ENCODE measurements at places on chromosomes 6 and 20.
A peak's percentile ranks its signal among the peaks of the same experiment; 100 is the strongest.

GRCh38 chr6:127162836-127163235, 44.4 kb downstream of the RSPO3 start:
- DNase-seq = no peak

GRCh38 chr6:105014448-105014847, 57.5 kb downstream of the LIN28B start:
- DNase-seq = no peak

DNA sequence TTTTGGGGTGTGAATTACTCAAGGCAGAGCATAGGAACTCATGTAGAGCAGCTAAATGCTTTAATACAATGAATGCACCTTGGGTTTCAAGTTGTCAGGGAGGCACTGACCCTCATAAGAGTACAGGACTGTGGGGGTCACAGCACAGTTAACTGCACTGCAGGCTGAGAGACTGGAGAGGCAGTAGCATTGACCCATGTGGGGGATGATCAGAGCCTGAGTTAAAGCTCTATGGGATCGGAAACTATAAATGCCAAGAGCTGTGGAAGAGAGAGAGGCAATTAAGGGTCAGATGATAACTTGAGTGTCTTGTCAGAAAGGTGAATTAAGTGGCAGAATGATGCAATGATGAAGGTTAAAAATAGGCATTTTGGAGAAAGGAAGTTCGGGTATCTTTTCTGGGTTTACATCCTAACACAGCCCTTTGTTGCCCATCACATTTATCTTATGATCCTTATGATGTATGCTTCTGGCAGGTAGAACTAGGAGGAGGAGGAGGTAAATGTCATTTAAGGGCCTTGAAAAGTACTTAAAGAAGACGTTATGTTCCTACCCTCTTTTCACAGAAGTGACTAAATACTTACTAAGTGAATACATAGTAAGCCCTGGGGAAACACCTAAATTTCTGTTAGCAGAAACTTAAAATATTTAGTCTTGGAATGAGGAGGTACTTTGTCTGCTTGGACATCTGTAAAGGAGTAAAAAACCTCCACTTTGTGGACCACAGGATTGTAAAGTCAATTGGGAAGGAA, 24.2 kb downstream of the LRRC1 start:
- DNase-seq = no peak

DNA sequence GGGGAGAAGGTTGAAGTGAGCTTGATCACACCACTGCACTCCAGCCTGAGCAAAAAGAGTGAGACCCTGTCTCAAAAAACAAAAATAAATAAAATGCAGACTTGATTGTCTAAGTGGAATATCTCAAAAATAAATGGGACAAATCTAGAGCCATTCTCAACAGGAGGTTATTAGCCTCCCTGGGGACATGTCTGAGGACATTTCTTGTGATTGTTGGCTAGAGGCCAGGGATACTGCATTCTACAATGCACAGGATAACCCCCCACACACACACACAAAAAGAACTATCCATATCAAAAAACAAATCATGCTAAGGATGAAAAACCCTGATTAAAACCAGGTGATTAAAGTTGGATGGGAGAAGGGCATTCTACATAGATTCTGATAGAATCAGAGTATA, 37.5 kb downstream of the FAM217A start:
- DNase-seq = no peak

DNA sequence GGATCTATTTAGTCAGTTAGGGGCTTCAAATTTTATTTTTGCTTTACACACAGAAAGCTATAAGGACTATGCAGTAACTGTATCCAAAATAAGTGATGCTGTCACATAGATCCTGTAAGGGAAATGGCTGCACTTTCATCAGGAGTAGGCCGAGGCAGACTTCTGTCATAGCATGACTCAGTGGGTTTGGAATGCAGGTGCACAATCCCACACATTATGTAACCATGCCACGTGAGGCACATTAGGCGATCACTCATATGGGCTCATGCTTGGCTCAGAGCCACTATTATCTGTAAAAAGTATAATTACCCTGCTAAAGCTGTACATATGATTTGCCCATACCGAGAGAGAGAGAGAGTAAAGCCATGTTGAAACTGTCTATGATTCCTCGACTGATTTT, 1189.4 kb upstream of the EYS start:
- no peak for DNase-seq

- DNase-seq = peak; percentile 23
Observed at GRCh38 chr20:32470025-32470861, 112.1 kb downstream of the ASXL1 start.

GRCh38 chr20:48738399-48739304, 89.1 kb downstream of the PREX1 start:
- peak; percentile 95 for DNase-seq

- DNase-seq = no peak
Observed at GRCh38 chr6:2718334-2719092, 32.2 kb downstream of the MYLK4 start.

GRCh38 chr6:170005665-170006064, 254.2 kb downstream of the ERMARD start:
- no peak for DNase-seq

All from activated CD4-positive, alpha-beta T cell treated with anti-CD3 and anti-CD28 coated beads, Interleukin-2, Interleukin-4, amounts not matched to agents 100 ng/mL and 50 ng/mL, durations not matched to agents 16 hours and 8 hours (primary cell).